Fibroblast of the aortic adventitia (primary cell): ENCODE measurements at places on chromosomes 6 and 20.

GRCh38 chr6:37862992-37863391, 43.5 kb downstream of the ZFAND3 start:
- peak; percentile 59 for DNase-seq

DNA sequence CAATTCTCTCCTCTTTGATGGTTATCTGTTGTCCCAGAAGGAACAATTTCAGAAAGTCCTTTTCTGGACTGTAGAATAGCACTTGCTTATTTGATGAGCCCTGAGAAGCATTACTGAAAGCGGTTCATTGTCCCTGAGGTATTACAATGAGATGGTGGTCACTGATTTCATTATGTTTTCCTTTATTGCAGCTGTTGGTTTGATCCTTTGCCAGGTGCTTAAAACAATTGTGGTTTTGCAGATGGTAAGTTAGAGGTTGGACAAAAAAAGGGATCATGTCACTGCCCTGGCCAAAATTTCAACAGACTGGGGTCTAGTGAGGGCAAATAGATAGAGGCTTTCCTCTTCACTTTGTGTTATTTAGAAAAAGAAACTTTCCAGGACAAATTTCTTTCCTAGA, 61.9 kb downstream of the ESR1 start:
- DNase-seq = peak; percentile 81

DNA sequence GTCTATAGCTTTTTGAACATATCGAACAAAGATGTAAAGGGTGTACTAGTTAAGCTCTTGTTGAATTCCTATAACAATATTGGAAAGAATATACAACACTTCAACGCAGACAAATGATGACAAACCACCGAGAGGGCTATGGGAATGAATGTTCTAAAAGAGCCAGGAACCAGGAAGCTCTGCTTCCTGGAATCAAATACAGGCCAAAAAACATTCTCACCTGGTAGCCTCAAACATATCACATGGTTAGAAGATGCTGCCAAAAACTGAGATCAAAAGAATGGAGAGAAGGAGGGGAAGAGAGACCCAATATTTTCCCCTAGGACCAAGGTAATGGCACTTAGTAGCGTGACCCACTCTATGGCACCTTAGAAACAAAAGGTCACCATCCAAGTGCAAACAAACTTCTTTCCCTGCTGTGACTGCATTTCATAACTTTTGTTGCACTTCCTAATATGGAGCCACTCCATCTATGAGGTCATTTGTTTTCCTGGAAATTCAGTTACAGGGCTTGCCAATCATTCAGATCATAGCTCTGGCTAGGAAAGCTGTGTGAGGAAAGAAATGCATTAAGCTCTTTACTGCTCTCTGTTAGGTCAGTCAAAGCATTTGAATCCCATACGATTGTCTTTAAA, 199.2 kb upstream of the NT5E start:
- DNase-seq = peak; percentile 3

- no peak for DNase-seq
Observed at GRCh38 chr6:64736421-64736950, 970.5 kb downstream of the EYS start.

DNA sequence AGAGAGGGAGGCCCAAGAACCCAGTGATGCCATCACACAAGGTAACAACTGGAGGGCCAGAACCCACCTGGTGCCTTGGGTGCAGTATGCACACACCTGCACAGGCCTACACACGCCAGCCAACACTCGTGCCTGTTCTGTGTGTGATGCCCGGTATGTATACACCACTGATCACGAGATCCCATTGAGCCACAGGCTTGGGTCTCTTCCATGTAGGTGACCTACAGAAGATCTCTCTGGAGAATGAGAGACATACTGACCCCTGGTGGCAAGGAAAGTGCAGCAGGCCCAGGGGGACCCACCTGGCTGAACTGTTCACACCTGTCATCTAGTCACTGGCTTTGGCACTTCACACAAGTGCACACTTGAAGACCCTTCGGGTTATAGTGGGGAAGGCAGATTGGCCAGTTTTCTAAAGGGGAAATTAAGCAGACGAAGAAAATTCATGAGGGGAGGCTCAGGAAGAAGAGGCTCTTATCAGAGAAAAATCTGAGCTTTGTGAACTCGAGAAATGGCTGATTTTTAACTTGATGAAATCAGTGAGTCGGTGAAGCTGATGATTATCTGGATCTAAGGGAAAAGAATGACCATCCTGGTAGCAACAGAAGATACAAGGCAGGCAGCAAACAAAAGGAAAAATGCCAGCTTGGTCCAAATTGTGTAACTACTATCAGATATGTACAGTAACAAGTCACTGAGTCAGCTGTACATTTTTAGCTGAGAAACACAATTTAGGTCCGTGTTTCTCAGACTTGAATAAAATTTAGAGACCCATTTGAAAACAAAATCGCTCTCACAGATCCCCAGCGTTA, 69.1 kb upstream of the PBOV1 start:
- DNase-seq = peak; percentile 51

DNA sequence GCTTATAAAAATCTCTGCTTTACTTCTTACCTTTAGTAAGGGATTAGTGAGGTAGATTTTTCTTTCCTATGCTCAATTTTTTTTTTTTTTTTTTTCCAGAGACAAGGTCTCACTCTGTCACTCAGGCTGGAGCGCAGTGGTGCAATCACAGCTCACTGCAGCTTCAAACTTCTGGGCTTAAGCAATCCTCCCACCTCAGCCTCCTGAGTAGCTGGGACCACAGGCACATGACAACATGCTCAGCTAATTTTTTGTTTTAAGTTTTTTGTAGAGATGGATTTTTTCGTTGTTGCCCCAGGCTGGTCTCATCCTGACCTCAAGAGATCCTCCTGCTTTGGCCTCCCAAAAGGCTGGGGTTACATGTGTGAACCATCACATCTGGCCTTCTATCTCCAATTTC, 58.9 kb upstream of the RREB1 start:
- DNase-seq = no peak

DNA sequence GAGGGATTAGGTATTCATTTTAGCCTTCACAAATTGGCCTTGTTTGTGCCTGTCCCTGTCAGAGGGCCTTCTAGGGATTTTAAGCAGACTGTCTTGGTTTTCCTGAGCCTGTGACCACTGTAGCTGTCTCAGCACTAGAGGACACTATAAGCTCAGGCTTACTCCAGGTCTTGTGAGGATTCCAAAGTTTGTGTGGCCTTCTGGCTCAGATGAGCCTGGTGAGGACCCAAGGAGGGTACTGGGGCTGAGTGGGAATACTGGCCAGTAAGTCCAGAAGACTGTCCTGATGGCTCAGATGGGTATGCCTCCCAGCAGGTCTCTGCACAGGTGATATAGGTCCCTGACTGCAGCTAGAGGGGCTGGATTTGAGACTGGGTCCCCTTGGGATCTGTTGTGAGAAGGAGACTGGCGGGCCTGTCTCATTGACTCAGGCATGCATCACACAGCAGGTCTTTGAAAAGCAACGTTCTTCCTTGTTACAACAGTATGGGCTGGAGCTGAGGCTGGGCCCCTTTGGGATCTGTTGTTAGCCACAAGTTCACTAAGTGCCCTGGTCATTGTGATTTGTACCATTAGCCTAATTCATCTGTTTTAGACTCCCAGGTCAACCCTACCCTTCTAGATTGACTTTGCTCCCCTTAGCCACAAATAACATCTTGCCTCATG, 26.3 kb upstream of the TFB1M start:
- peak; percentile 59 for DNase-seq

DNA sequence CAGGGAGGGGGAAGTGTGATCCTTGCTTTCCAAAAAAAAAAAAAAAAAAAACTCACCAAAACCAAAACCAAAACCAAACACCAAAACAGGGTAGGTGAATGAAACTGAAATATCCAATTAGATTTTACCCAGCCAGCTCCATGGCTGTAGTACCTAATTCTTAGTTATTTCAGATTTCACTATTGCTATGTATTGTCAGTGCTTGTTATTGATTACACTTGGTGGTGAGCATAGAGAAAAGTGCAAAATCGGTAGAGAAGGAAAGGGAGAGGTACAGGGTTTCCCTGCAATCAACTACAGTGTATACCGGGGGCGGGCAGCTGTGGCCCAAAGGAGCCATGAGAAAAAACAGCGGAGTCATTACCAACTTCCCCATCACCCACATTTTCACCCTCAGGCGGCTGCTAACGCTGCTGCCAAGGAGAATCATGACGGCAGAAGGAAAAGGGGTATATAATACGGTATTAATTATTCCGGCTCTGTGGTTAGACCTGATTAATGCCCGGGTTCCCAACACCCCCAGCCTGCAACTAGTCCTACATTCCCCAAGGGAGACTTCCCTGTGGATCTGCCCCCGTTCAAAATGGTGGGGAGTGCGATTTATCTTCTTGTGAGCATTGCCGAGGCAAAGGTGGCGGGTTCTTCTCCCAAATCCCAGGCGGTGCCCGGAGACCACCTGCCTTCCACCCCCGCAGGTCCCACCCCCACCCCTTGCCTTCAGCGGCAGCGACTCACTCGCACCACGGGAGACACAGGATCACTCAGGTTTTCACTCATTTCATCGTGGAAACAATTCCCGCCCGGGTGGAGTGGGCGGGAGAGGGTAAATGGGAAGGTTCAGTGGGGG, at the start of gene C6orf62:
Gene C6orf62, minus strand, starts transcription at position 30 of the 847 bp plus-strand sequence. CDS start 486 bp downstream, outside the sequence.
- DNase-seq = peak; percentile 27

- no peak for DNase-seq
Observed at GRCh38 chr6:104862456-104862855, 2.7 kb upstream of the HACE1 start.

DNA sequence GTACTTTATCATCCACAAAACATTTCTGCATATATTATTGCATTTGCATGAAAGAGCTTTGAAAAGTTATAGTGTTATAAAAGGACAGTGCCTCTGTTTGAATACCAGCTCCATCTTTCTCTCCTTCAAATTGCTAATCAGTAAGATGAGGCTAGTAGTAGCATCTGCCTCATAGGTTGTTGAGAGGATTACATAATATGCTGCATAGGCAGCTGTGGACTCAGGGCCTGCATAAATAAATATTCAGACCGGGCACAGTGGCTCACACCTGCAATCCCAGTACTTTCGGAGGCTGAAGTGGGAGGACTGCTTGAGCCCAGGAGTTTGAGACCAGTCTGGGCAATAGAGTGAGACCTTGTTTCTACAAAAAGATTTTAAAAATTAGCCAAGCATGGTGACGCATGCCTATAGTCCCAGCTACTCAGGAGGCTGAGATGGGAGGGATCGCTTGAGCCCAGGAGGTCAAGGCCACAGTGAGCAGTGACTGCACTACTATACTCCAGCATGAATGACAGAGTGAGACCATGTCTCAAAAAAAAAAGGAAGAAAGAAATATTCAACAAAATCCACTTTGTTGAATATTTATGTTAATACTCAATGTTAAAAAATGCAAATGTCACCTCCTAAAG, 18.3 kb upstream of the SEC63 start:
- no peak for DNase-seq
